ENCODE measurements at places on chromosomes 7 and 10.
A peak's percentile ranks its signal among the peaks of the same experiment; 100 is the strongest.

DNA sequence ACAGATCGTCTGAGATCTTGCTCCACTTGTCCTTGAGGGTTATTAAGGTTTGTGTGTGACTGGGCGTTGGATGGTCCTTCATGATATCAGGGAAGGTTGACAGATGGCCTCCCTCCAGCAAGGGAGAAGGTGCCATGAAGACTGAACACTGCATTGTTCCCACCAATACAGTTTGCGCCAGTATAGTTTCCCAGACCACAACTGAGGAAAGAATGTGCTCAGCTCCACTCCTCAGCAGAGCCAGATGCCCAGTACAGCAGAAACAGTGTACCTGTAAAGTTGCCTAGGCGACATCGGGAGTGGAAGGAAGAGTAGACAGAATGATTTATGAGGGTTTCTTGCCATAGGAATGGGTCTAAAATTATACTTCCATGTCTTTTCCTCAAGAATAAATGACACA lies 137.5 kb downstream of the ST7 start:
- DNase-seq: no peak

- DNase-seq: no peak
Measured at GRCh38 chr7:130344271-130344866, at the start of gene CPA5. CPA5 (plus strand) TSS chr7:130344816; CDS start chr7:130346486, 1,670 bp downstream.

DNA sequence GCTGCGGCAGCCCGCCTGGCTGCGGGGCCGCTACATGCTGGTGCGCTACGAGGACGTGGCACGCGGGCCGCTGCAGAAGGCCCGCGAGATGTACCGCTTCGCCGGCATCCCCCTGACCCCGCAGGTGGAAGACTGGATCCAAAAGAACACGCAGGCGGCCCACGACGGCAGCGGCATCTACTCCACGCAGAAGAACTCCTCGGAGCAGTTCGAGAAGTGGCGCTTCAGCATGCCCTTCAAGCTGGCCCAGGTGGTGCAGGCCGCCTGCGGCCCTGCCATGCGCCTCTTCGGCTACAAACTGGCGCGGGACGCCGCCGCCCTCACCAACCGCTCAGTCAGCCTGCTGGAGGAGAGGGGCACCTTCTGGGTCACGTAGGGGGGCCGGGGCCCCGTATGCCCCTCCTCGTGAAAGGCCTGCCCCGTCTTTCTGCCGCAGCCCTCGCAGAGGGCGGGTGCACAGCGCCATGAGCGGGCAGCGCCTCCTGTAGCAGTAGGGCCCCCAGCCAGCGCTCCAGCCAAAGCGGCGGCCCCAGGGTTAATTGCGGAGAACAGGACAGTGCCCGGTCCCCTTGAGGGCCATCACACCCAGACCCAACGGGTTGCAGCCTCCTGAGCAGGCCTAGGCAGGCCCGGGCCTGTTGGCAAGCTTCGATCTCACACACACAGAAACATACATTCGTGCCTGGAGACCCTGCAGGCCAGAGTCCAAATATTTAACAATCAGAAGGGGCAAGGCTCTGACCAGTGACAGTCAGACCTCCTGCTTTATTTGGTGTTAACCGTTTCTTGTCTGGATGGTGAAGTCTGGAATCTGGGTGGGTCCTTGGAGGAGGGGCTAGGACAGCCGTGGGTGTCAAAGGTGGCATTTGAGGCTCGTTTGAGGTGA lies 44.1 kb downstream of the CHST3 start:
- DNase-seq: no peak

GRCh38 chr7:30912021-30912730 lies 523 bp downstream of the AQP1 start:
- no peak for DNase-seq

DNA sequence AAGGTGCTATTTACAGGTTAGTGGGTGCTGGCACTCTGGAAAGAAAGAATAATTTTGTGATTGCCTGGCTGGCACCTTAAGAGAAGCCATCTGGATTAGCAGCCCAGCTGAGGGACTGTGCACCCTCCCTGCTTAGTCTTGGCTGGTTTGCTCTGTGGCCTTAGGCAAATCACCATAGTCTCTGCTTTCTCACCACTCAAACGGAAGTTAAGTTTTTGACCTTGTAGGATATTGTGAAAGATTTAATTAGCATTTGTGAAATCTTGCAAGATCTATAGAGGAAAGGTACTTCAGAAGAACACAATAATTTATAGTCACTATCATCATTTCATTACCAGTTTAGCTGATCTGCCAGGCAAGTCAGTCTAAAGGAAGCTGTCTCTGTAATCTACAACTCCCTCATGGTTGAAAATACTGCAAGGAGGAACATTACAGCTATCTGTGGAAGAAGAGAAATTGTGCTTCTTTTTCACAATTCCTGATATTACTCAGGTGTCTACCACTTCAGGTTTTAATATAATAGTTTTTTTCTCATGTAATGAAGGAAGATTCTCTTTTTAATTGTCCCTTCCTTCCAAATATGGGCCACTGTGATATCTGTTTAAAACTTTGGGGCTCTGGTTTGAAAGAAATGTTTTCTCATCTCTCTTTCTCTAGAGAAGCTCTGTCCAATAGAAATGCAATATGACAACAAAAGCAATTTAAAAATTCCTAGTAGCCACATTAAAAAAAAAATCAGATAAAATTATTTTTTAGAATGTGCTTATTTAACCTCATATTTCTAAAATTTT lies 219.6 kb downstream of the PTEN start:
- no peak for DNase-seq

- DNase-seq: no peak
Measured at GRCh38 chr7:112167147-112167546, 39.1 kb downstream of the DOCK4 start.

DNA sequence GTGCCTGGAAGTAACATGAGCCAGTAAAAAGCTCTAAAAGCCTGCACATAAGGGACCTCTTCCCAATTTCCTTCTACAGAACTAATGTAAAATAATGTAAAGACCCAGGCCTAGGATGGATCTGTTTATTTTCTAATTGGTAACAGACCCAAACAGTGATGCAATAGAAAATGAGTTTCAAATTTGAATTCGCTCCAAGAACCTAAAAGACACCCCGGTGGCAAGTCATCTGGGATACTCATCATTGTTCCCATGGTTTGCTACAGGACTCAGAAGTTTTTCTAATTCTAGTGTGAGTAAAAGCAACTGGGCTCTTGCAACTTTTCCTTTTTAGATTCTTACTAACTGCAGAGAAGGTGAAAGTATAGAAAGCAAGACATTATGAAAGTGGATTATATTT lies 271.3 kb upstream of the CACNA2D1 start:
- DNase-seq: no peak

GRCh38 chr10:130854151-130854550 lies 457.4 kb downstream of the TCERG1L start:
- no peak for DNase-seq

GRCh38 chr7:152383341-152384234 lies 52.2 kb downstream of the KMT2C start:
- peak; percentile 22 for DNase-seq

GRCh38 chr7:77199013-77199966 lies at the start of gene FGL2:
FGL2 (minus strand) TSS chr7:77199819; CDS start chr7:77199793, 26 bp downstream.
- DNase-seq: peak; percentile 53

DNA sequence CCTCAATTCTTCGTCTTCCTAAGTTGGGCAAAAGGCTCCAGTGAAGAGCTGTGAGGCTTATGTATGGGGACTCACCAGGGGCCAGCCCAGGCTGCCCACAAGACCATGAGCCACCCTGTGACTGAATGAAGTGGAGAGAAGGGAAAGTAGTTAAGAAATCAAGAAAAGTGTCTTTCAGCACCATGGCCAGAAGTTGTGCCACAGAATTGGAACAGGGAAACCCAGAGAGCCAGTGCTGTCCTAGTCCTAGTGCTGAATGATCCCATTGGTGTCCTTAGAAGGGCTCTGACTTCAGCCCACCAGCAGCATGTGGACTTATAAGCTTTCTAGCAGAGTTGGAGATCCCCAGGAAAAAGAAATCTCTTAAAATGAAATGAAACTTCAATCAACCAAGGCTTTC lies 37.0 kb upstream of the CCSER2 start:
- no peak for DNase-seq

DNA sequence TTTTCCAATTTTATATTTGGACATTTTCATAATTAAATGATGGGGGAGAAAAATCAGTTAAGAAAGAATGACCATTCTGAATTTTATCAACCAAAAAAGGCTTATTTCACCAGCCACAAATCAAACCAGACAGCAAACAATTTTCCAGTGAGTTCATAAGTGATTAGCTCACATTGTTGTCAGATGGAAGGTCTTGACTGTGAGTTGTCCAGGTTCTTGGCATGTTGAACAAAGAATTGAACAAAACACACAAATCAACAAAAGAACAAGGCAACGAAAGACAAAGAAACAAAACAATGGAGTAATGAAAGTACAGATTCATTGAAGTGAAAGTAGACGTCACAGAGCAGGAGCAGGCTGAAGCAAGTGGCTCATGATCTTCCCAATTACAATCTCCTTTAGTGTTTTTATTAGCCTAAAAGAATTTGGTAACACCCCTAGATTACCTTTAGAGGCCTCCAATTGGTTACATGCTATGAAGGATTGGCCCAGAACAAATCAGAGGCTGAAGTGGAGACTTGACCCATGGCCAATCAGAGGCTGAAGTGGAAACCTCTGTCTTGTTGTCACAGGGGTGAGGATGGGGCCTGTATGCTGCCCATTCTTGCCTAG lies 248.7 kb downstream of the NEBL start:
- DNase-seq: no peak

- DNase-seq: no peak
Measured at GRCh38 chr7:128081808-128082207, 50.6 kb upstream of the LRRC4 start.

- no peak for DNase-seq
Measured at GRCh38 chr10:22854935-22855421, 72.9 kb upstream of the ARMC3 start.

DNA sequence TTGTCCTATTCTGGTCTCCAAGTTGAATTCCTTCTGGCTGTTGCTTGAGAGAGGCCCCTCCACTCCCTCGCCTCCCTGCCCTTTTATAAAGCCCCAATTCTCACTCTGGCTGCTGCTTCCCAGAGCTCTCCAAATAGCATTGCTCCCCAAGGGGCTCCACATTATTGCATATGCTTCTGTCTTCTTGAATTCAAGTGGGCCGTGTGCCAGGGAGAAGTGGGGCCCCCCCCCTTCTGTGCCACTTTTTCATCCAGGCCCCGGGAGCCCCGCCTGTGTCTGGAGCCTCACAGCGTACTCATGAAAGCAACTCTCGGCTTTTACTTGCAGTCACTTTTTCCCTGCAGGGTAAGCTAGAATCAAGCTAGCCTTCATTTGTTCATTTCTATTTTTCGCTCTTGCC lies 265.1 kb downstream of the CCSER2 start:
- DNase-seq: no peak
